AG10803 (cell line): ENCODE measurements at places on chromosomes 12 and 14.

DNA sequence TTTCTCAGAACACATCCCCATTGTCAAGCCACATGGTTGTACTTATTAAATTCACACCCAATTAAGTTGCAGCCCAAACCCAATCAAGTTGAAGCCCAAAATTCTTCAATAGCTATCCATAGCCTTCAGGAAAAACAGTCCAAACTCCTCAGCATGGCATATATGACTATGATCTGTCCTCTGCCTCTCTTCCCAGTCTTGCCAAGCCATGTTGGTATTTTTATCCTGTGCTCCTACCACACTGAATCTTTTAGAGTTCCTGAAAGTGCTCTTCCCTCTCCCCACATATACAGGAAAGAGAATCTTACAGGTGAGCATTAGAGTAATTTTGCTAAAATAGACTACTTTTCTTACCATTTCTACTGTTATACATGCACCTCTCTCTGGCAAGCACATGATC is 834.9 kb downstream of the RPS29 start:
- DNase-seq = no peak

GRCh38 chr12:104477510-104478390 is 21.0 kb downstream of the CHST11 start:
- no peak for DNase-seq

DNA sequence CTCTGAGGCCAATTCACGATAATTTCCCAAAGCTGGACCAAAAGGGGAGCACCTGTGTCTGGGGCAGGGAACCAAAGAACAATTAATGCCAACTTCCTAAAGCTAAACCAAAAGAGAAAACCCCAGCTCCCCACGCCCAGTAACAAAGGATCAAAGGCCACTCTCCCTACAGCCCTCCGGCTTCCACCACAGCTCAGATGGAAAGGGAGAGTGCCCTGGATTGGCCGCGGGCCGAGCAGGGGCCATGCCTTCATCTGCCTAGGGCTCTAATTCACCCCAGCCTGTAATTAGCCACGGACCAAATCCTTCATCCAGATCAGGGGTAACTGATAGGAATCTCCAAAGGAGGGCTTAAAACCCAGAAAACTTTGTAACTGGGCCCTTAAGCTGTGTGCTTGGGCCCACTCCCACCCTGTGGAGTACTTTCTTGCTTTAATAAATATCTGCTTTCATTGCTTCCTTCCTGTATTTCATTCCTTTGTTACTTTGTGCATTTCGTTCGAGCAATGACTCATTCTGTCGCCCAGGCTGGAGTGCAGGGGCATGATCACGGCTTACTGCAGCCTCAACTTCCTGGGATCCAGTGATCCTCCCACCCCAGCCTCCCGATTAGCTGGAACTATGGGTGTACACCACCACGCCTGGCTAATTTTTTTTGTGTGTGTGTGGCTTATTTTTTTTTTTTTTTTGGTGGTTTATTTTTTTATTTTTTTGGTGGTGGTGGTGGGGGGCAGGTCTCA is 65.5 kb upstream of the PPP4R3A start:
- no peak for DNase-seq

DNA sequence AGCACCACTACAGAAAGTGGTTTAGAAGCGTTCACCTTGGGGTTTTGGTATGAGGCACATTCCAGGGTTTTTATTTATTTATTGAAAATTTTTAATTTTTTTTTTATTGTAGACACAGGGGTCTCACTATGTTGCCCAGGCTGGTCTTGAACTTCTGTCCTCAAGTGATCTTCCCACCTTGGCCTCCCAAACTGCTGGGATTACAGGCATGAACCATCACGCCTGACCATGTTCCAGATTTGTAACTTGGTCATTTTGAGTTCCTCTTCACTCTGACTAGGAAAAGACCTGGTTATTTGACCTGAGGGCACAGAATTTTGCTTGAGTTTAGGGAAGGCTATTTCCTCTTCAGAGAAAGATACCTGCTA is 3.1 kb downstream of the MLEC start:
- DNase-seq = no peak

- DNase-seq = no peak
Measured at GRCh38 chr14:76376878-76377734, 1.2 kb downstream of the ESRRB start.

DNA sequence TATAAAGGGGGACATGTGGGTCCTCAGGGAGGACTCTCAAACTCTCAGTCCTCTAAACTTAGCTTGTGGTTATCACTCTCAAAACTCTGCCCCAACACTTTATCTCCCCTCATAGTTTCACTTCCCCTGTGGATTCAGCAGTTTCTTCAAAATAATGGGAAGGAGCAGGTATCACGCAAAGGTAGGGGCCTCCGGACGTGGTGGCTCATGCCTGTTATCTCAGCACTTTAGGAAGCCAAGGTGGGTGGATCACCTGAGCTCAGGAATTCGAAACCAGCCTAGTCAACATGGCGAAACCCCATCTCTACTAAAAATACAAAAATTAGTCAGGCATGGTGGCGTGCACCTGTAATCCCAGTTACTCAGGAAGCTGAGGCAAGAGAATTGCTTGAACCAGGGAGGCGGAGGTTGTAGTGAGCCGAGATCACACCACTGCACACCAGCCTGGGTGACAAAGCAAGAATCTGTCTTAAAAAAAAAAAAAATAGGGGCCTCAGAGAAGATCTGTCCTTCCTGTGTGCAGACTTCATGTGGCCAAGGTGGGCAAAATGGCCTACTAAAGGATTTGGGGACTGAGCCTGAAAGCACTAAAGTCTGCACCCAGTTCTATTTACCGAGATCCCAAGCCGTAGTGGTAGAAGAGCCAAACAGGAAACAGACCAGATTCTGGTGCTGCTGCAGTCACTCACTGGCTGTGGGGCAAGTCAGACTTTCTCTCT is 6.4 kb downstream of the ITGB7 start:
- DNase-seq = no peak

DNA sequence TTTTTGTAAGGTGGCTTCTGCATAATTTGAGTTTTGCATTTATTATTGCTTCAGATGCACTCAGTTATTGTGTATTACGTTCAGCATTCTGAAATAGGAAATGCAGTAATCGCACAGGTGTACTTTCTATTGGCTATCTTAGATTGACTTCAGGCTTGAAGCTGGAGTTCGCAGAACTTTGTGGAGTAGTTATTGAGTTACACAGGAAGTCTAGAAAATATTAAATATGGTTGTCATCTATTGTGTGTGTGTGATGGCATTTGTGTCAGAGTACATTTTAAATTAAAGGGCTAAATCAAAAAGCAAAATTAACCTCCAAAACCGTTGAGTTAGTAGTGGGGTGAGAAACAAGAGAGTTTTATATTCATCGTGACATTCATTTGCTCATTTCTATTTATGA is 2.7 kb downstream of the ARID2 start:
- no peak for DNase-seq

DNA sequence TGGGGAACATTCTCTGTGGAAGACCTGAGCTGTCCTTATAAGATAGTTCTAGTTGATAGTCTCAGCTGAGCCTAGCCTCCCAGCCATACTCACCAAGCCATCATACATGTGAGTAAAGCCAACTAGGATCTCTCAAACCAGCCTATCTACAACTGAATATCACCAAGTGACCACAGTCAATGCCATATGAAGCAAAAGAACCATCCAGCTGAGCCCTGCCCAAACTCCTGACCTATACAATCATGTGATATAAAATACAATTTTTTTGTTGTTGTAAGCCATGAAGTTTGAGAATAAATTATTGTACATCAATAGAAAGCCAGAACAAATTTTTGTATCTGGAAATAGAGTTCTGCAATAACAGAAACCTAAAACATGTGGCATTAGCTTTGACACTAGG is 118.3 kb downstream of the SLC25A21 start:
- no peak for DNase-seq

DNA sequence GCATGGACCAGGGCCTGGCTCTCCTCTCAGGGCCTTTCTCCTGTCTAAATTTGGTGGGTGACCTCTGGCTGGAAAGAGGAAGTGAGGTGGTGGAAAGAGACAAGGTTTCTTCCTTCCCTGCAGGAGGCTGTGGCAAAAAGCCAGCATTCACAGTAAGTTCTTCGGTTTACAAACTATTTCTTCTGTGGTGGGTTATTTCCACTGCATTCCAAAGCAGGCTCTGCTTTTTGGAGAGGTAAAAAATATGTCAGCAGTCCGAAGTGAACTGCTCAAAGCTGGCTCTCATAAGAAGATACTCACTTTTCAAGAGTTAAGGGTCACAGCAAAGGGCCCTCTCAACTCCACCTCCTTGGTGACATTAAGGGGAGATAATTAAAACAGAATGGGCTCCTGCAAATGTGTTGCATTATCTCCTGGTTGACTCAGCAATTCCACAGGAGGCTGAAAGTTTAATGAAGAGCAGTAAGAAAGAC is 48.9 kb upstream of the POC1B start:
- DNase-seq = peak; percentile 91

GRCh38 chr12:52423661-52424500 is 10.3 kb downstream of the KRT75 start:
- DNase-seq = no peak

- DNase-seq = no peak
Measured at GRCh38 chr12:68469113-68469512, 137.0 kb upstream of the MDM1 start.

DNA sequence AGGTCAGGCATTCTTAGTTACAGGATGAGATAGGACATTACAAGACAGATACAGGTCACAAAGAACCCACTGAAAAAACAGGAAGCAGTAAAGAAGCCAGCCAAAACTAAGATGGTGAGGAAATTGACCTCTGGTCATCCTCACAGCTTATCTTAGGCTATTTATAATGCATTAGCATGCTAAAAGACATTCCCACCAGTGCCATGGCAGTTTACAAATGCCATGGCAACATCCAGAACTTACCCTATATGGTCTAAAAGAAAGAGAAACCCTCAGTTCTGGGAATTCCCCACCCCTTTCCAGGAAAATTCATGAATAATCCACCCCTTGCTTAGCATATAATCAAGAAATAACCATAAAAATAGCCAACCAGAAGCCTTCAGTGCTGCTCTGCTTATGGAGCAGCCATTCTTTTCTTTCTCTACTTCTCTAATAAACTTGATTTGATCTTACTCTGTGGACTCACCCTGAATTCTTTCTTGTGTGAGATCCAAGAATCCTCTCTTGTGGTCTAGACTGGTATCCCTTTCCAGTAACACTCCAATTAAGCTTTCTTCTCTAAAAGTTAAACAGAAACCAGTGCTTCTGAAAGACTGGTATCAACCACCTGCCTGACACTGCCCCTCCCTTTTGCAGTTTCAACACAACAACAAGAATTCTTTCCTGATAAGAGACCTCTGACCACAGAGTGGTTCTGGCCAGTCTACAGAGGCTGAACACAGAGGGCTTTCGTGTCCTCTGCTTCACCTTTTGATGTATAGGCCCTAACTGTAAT is 86.9 kb downstream of the BCAT1 start:
- peak; percentile 39 for DNase-seq

DNA sequence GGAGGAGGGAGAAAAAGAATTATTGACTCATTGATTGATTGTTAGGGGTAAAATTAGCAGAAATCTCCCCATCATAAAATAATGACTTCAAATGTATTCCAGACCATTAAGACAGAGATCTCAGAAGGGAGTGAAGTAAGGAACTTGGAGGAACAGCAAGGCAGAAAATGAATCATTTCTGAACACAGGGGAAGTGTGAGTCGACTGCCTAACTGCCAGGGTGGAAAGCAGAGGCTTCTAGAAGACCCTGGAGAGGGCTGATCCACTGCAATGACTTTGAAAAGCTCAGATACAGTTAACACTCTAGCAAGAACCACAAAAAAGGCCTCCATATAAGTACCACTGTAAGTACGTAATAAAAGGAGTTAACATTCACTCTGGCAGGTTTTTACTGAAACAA is 9.7 kb downstream of the GLTP start:
- DNase-seq = peak; percentile 21

- DNase-seq = peak; percentile 31
Measured at GRCh38 chr12:27462151-27462694, 15.7 kb downstream of the SMCO2 start.

GRCh38 chr12:83018088-83018487 is 331.4 kb downstream of the TMTC2 start:
- DNase-seq = peak; percentile 12

DNA sequence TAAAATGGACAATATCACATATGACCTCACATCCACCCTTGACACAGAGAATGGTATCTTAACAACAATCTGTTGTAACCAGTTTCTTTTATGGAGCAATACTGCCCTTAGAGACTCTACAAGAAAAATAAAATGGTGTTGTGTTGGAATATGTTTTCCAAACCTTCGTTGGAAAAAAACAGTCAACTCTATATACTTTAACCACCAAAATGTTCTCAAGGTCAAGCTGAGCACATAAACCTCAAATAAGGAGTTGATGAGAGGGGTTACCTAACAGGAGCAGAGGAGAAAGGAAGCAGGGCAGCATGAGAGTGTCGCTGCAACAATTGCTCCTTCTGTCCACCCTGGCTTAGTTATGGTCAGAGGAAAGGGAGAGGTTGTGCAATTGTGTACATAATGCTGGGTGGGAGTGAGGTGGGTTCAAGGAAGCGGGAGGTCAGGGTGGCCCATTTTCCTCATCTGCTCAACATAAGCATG is 179.2 kb upstream of the BMP4 start:
- DNase-seq = no peak

DNA sequence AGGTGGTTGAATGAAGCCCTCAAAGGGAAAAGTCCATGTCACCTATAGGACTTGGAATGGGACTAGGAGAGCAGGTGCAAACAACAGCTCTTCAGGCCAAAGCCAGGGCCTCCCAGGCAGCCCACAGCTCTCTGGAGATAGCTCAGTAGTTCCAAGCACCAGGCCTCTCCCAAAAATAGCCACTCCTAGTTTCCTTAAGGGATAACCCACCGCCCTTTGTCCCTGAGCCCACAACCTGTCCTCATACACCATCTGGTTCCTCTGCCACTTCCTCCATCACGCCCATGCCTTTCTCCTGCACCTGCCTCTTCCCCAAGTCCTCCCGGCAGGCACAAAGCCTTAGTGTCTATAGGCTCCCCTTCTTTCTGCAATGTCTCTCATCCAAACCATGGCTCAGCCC is 2.1 kb downstream of the RAB15 start:
- no peak for DNase-seq

- peak; percentile 10 for DNase-seq
Measured at GRCh38 chr14:33938131-33938949, 12.5 kb downstream of the EGLN3 start.

- no peak for DNase-seq
Measured at GRCh38 chr14:72573725-72574417, 320.0 kb downstream of the DPF3 start.

DNA sequence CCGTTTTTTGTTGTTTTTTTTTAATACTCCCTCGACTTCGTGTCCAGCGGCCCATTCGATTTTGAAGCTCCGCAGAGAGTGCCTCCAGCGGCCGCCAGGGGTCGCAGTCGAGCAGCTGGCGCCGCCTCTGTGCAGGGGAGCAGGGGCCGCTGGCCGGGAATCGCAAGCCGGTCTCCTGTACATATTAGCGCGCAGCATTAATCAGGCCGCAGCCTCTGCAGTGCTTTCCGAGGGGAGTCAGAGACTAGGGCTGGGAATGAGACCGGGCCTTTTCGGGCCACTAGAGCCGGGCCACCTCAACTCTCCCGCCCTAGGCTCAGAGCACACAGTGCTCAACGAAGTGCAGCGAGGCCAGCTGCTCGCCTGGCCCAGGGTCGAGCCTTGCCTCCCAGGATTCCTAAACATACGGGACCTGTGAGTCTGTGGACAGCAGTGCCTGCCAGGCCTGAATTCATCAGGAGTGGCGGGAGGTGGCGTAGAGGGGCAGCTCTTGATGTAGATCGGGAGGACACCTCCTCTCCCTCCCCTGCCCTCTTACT is 81.8 kb downstream of the EMP1 start:
- peak; percentile 48 for DNase-seq

- DNase-seq = peak; percentile 35
Measured at GRCh38 chr14:69612014-69612782, 802 bp downstream of the SUSD6 start.

GRCh38 chr12:92290350-92290695 is 144.7 kb upstream of the BTG1 start:
- no peak for DNase-seq
